ENCODE measurements at places on chromosomes 3 and 15. TPM values are rescaled to one million over a fixed set of nuclear protein-coding genes. Genes with fewer than 3 reads are reported as not detected.

MYLK gene
- 1.3 TPM for total RNA-seq

ESYT3 gene
- total RNA-seq = 0.44 TPM

GXYLT2 gene
- total RNA-seq = 4.1 TPM

PPP4R2 gene
- total RNA-seq = 86.3 TPM

RPL32 gene
- 2,288 TPM for total RNA-seq

CCDC80 gene
- 10.4 TPM for total RNA-seq

SI gene
- not detected for total RNA-seq

FOXB1 gene
- not detected for total RNA-seq

CDCP1 gene
- total RNA-seq = 180 TPM

HTR3E gene
- not detected for total RNA-seq

SNRPN gene
- total RNA-seq = 101 TPM

- no peaks in the 10 kb centered on the region for H3K4me1 ChIP-seq
- no peak for DNase-seq
- no peak overlapping the region for H3K27ac ChIP-seq
- no peak overlapping the region for H3K4me3 ChIP-seq
- peaks cover 86% of the 10 kb centered on the region for H3K36me3 ChIP-seq
These were observed 49.0 kb downstream of the DHX36 start for GRCh38 chr3:154275292-154275691.

DNA sequence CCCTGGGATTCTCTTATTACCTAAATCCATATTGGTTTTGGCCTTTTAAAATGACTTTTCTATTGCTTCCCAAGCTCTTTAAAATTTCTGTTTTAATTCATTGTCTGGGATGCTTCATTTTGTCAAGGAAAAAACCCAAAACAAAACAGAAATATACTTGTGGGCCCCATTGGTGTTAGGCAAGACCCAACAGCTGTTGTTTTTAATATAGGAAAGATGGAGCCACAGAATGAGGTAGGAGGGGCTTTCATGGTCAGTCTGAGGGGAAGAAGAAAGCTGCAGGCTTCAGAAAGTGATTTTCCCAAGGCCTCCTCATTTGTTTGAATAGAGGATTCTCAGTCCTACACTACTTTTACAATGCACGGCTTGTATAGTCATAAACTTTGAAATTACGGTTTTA lies 180.5 kb downstream of the MCTP2 start:
- DNase-seq = no peak
- H3K36me3 ChIP-seq = peaks cover 29% of the 10 kb centered on the region

GRCh38 chr3:119338754-119339153 lies 44.6 kb downstream of the ARHGAP31 start:
- no peak overlapping the region for H3K4me3 ChIP-seq
- no peaks in the 10 kb centered on the region for H3K4me1 ChIP-seq
- no peak for DNase-seq
- H3K27ac ChIP-seq = no peak overlapping the region
- no peaks in the 10 kb centered on the region for H3K36me3 ChIP-seq

DNA sequence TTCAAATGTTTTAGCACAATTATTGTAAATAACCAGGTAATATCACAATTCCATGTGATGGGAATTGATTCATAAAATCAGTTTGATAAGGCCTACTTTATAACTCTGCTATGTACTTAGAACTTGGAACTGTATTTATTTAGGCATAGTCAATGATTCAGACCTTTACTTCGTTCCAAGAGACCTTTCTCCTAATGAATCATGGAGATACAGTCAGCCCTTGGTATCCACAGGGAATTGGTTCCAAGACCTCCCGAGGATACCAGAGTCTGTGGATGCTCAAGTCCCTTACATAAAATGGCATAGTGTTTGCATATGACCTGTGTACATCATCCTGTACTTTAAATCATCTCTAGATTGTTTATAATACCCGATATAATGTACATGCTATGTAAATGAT lies 60.8 kb upstream of the UMPS start:
- DNase-seq = no peak
- H3K4me1 ChIP-seq = no peaks in the 10 kb centered on the region
- no peaks in the 10 kb centered on the region for H3K36me3 ChIP-seq
- H3K4me3 ChIP-seq = no peak overlapping the region
- no peak overlapping the region for H3K27ac ChIP-seq
- no peaks in the 10 kb centered on the region for H3K27me3 ChIP-seq

DNA sequence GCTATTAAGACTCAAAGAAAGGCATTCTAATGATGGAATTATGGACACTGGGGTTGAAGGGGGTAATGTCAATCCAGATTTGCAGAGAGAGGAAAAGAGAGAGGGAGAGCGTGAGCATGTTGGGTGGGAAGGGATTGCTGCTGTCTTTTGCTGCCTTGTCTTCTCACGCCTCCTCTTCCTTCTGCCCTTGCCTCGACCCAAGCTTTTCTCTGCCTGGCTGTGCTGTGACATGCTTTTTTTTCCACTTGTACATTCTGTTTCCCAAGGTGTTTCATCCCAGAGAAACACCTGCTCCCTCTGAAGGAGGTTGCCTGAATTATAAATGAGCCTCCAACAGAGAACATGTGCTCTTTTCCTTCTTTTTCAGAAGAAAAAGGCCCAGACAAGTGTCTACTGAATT lies 80.3 kb downstream of the BDH1 start:
- H3K27me3 ChIP-seq = no peaks in the 10 kb centered on the region
- peaks cover 25% of the 10 kb centered on the region for H3K4me1 ChIP-seq
- H3K36me3 ChIP-seq = no peaks in the 10 kb centered on the region
- no peak for DNase-seq

DNA sequence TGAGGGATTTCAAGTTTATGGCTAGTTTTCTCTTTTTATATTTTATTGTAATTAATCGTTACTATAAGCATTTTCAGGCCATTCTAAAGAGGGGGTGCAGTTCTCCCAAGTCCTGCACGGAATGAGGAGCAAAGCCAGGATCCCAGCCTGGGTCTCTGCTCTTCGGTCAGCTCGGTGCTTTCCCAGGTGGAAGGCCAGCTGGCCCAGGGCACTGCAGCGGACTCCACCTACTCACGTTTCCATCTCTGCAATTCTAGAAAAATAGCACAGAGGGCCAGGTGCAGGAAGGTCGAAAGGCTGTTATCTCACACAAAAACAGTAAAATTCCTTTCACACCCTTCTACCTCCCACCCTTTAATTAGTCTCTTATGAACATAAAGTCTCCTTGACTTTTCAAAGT lies 59.5 kb upstream of the HES1 start:
- DNase-seq = no peak
- no peak overlapping the region for H3K4me3 ChIP-seq
- H3K27me3 ChIP-seq = no peaks in the 10 kb centered on the region
- no peaks in the 10 kb centered on the region for H3K36me3 ChIP-seq

GRCh38 chr3:152780553-152780952 lies 54.4 kb upstream of the P2RY1 start:
- no peak overlapping the region for H3K27ac ChIP-seq
- H3K36me3 ChIP-seq = no peaks in the 10 kb centered on the region
- no peak overlapping the region for H3K4me3 ChIP-seq
- no peaks in the 10 kb centered on the region for H3K4me1 ChIP-seq
- DNase-seq = no peak
- H3K27me3 ChIP-seq = no peaks in the 10 kb centered on the region

- peaks cover 9% of the 10 kb centered on the region for H3K4me1 ChIP-seq
These were observed 155.9 kb upstream of the FEZF2 start for GRCh38 chr3:62529230-62529629.

DNA sequence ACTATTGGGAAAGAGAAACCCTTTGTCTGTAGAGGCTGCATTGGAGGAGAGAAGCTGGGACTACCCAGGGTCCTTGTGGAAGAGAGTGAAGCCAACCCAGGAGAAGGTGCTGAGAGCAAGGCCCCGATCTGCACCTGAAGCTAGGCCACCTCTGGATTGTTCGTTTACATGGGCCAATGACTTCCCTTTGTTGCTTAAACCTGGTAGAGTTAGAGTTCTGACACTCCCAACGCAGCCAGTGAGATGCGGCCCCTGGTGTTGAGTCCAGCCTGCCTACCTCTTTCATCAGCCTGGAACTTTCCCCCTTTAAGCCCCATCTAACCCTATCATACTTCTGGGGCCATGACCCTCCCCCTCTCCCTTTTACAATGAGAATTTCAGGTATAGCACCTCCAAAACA lies 30.8 kb downstream of the CCDC13 start:
- no peak overlapping the region for H3K4me3 ChIP-seq
- H3K27ac ChIP-seq = no peak overlapping the region
- H3K27me3 ChIP-seq = no peaks in the 10 kb centered on the region
- DNase-seq = no peak

All from MCF 10A (cell line).